ENCODE measurements at places on chromosomes 2 and 18.

DNA sequence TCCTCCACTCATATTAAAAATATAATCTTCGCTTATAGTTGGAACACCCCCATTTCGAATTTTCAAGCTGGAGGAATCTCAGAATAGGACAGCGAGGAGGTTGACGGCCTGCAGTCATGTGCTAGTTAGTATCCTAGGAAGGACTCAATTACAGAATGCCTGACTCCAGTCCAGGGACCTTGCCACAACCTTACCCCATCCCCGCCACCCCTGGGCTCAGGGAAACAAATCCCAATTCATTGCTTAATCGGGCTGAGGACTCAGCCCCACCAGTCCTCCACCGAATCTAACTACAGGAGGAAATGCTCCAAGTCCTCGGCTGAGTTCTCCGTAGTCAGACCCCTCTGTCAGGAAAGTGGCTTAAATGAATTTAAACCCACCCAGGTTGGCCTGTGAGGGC is 31.7 kb upstream of the ZBTB7C start:
- no peak for DNase-seq

GRCh38 chr2:220365023-220365422 is 737.6 kb downstream of the SLC4A3 start:
- no peak for DNase-seq

DNA sequence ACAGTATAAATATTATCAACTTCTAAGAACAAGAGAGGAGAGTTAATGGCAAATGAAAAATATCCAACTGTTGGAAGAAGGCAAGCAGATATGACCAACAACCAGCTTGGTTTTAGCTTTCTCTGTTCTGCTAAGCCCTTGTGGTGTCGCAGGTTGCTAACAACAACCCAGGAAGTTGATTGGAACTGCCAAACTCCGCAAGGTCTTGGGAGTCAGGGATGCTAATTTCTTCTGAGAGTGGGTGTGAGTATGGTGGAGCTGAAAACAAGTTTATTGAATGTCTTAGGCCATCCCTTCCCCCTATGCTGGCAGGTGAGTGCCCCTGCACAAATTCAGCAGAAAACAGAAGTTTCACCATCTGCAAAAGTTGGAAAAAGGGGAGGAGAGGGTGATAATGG is 17.5 kb downstream of the BZW1 start:
- no peak for DNase-seq

- no peak for DNase-seq
Measured at GRCh38 chr2:205683502-205684367, 1.4 kb downstream of the NRP2 start.

GRCh38 chr2:161754379-161754778 is 130.2 kb downstream of the SLC4A10 start:
- DNase-seq, result no peak

GRCh38 chr2:241029599-241030332 is 31.3 kb downstream of the SNED1 start:
- DNase-seq, result no peak

GRCh38 chr2:121690095-121690494 is 40.8 kb upstream of the CLASP1 start:
- DNase-seq, result no peak

DNA sequence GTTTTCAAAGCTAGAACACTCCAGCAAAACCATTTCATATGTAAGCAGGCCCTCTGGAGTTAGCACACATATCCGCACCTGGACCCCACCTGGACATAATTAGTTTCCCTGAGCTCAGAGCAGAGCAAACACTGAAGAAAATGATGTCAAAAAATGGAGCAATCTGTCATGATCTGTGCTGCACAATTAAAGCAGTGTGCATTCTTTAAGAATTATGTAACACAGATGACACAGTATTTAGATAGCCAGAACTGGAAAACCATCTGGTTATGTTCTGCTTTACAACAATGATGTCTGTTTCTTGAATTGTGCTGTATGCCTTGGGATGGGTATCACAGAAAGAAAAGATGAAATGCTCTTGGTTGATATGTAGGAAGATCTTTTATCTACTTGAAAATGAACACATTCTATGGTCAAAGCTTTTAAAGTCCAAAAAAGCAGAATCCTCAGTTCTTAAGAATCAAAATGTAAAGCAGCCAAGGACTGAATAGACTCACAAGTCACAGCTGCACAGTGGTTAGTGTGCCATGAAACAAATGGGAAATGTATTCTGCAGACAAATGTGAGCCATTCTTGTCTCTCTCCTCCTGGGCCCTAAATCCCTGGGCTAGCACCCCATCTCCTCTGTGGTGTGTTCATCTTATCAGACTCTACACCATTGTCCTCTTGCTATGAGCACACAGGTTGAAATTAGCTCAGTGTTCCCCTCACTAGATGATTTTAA is 36.8 kb downstream of the HRH4 start:
- no peak for DNase-seq

DNA sequence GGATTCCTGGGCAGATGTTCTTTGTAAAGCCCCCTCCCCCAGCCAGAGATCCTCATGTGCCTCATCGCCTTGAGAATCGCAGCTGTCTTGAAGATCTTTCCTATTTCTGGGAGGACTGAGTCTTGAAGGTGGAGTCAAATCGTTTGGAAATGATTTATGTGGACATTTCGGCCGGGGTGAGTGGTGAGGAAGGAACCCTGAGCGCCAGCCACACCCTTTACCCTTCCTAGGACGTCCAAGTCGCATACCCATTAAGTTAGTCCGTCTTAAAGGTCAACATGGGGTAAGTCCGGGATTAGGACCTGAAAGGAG is 84.9 kb upstream of the ZCCHC2 start:
- DNase-seq, result no peak

- no peak for DNase-seq
Measured at GRCh38 chr2:151840216-151841046, 12.2 kb upstream of the ARL5A start.

GRCh38 chr2:197086500-197086899 is 160.0 kb upstream of the PGAP1 start:
- DNase-seq, result no peak

GRCh38 chr2:38260469-38260868 is 116.6 kb downstream of the ATL2 start:
- DNase-seq, result no peak

DNA sequence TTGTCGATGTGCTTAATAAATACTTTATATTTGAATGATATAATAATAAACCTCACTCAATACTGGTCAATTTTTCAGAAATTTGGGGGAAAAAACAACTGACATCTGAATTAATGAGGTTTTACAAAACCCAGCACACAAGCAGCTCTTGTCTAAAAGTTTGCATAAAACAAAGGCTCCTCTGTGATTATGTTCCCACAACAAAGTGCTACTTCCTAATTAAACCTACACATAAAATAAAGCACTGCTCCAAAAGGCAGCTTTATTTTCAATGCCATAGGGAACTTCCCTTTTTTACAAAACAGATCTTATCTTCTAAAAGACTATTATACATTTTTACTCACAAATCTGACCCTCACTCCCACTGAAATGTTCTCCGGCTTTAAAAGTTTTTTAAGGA is 47.1 kb downstream of the LAMA1 start:
- no peak for DNase-seq

DNA sequence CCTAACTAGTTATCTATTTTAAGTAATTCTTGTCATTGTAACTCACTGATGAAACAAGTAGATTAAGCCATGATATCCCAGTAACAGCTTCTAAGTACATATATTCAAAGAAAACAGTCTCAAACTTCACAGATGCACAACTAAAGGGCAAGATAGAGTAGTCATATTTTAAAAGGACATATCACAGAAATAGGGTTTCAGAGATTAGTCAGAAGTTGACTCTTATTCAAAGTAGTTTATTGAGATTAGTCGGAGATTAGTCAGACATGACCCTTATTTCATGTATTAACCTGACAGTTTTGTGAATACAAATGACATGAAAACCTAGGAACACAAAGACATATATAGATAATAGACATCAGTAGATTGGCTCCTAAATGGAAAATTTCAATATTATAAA is 15.9 kb upstream of the CHAC2 start:
- DNase-seq, result no peak

DNA sequence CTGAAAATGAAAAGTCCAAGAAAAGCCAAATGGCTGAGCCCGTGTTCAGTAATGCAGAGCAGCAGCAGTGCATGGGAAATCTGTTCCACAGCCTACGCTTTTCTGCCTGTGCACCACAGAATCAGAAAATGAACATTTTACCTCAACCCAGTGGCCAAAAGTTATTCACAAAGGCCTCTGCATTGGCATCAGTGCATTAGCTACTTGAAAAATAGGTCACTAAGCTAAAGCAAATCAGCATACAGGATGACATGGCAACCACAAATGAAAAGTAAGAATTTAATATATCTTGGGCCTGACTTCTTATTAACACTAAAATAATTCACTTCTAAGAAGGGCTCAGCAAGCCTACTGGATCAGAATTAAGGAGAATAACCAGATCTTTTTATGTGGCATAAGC is 1145.3 kb upstream of the CHAC2 start:
- DNase-seq, result no peak

DNA sequence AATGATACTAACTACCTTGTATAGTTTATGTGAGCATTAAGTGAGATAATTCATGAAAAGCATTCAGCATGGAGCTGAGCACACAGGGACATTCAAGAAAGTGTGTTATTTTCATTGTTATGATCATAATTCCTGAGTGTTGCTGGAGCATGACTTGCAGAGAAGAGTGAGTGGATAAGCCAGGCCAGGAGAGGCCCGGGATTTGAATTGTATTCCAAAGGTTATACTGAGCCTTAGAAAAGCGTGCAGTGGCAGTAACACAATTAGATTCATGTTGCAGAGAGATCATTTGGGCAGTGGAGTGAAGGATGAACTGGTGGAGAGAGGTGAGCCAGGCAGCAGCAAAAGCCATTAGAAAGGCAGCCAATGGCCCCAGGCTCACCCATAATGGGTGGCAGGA is 142.9 kb upstream of the SH3BP4 start:
- DNase-seq, result no peak

DNA sequence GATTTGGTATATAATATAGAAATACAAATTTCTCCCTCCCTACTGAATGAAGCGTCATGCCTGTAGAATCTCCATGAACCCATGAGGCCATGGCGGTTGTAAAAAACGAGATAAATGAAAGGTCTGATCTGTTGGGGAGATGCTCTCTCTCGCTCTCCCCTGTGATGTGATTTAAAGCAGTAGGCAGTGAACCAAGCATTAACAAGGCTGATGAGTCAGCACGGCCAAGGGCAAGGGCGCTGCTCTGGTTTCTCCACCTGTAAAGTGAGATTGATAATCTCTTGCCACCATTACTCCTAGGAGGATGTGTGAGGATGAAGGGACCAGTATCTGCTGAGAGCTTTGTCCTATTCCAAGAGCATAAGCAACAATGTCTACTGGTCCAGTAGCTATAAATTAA is 553.3 kb downstream of the CMPK2 start:
- DNase-seq, result no peak

DNA sequence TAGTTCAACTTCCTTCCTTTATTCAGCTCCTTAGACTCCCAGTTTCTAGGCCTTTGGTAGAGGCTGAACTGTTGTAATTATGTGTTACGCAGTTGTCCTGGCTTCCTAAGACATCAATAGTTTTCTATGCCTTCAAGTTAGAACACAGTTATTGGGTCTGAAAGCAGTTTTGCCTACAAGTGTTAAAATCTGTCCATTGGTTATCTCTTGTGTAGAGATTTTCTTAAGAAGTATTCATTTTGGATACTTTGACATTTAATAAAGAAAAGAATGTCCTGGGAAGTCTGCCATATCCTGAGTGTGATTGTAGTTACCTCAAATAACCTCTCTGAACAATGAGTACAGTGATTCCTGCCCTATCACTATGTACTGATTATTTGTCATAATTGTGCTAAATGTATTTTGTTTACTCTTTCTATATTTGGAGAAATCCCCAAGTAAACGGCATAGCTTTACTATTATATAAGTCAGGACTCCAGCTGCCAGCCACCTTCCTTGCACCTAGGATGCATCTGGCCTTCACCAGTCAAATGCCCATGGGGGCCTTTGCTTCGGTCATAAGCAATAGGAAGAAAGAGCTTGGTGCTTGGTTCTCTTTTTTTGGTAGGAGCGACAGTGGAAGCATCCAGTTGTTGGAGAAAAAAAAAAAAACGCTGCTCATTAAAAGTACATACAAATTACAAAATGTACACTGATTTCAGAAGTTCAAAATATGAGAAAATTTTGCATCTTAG is 449.5 kb upstream of the PKDCC start:
- no peak for DNase-seq

DNA sequence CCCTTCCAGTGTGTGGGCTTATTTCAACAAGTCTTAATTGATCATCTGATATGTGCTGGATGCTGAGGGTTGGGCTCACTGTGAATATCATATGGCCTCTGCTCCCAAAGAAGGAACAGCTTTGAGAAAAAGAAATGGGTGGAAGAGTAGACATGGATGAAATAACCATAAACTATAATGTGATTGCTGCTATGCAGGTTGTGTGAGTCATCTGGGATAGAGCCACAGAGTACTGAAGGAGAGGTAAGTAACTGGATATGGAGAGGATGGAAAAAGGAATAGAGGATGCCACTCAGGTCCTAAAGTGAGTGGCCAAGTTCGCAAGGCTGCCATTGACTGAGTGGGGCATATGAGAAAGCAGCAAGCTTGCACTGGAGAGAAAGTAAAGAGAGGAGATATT is 8.7 kb upstream of the DSG2 start:
- DNase-seq, result no peak

DNA sequence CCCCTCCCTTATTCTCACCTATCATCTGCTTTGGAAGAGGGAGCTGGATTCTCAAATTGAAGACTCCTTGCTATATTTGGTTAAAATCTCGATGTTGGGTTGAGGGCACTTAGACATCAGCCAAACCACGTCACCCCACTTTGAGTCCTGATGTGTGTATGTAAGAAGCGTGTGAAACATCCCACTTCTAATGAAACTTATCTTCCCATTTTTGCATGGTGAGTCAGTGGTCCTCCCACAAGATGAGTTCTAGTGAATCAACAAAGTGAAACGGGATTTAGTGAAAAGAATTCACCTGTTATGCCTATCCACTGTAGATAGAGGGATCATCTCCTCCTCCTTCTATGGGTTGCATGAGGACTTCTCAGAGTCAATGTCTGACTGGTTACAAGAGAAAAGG is 51.4 kb upstream of the SPRED2 start:
- no peak for DNase-seq

- no peak for DNase-seq
Measured at GRCh38 chr2:150255528-150255927, 231.9 kb downstream of the RND3 start.

All from activated CD4-positive, alpha-beta T cell treated with anti-CD3 and anti-CD28 coated beads for 4 hours (primary cell).